ENCODE measurements at places on chromosomes 16 and 17.

GRCh38 chr17:17183744-17184143, 22.4 kb downstream of the PLD6 start:
- no peak for DNase-seq

- DNase-seq, result no peak
Observed at GRCh38 chr17:11493936-11494335, 104.3 kb upstream of the DNAH9 start.

- DNase-seq, result no peak
Observed at GRCh38 chr17:41730479-41730878, 4.0 kb downstream of the HAP1 start.

DNA sequence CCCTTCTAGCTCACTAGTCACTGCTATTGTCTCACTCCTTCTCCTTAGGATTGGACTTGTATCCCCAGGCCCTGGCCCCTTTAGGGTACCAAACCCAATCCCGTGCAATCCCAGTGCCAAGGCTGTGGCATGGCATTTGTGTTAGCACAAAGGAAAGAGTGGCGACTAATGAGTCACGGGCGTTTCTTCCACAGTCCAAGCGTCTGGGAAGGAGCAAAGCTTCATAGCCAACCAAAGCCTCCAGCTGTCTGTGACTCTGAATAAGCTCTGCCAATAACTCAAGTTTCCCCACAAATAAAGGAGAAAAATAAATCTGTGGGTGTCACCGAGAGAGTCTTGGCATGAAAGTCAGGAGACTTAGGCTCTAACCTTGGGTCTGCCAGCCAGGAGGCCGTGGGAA, 54.6 kb upstream of the COX10 start:
- DNase-seq, result no peak

DNA sequence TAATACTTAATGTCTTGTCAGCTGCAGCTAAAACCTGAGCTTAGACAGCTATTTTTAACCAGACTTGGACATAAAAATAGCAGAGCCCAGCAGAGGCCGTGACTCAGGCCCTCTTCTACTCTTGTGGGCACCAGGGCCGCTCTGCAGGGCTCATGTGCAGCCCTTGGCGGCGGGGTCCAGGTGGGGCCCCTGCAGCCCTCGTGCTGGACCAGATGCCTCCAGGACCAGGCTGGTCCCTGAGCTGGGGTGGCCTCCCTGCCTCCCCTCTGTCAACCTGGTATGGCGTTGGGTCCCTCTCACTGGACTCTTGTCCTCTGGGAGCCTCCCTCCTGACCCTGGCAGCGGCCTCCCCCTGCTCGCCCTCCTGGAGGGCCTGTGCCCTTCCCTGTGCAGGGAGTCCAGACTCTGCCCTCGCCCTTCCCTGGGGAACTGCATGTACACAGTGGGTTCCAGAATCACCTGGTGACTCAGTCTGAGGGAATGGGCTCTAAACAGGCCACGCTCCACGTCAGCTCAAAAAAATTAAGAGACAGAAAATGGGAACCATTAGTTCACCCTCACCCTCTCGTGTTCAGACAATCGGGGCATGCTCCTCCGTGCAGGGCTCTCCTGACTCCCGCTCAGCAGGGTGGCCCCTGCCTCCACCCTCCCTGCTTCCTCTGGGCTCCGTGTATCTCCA, 9.7 kb downstream of the CDK5R1 start:
- no peak for DNase-seq

DNA sequence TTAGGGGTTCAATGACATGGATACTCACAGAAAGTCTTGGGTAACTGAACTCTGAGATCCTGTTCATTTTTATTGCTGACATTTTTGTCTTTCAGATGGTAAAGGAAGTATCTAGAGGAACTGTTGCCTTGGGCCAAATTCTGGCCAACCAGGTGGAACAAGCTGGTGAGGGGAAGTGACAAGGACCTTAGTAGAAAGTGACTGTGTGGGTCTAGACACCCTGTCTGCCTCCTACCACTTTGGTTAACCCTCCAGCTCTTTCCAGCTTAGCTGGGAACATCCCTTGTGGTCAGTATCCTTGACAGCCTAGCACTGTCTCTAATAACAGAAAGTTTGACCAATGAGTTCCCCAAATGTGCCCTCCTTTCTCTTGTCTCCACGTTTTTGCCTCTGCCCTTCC, 28.8 kb upstream of the PRKCB start:
- DNase-seq, result no peak

DNA sequence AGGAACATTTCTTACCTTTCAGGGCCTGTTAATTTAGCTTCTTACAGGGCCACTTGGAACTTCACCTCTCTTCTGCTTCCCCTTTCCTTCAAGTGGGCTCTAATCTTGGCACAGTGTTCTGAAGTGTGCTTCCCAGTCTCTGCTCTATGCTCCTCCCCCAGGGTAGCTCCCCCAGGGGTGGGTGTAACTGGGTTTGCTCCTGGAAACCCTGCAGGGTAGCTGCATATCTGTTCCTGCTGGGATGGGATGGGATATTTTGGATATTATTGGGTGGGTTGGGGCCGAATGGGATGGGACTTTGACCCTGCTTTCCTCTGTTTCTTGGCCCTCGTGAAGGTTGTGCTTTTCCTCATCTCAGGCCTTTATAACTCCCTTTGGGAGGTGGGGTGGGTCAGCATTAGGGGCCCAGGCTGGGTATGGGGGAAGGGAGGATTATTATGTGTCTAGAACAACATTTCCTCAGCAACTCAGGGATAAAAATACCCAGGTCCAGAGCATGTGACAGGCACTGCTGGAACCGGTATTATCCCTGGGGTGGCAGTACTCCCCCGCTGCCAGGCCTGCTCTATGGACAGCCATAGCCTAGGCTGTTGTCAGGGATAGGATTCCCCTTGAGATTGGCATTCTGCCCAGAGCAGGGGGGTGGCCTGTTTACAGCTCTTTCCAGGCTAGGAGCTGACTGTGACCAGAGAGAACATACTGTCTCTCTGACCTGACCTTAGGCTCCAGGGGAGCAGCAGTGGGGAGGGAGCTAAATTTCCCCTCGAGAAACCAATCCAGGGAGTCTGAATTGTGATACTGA, 5.0 kb downstream of the NFE2L1 start:
- no peak for DNase-seq

DNA sequence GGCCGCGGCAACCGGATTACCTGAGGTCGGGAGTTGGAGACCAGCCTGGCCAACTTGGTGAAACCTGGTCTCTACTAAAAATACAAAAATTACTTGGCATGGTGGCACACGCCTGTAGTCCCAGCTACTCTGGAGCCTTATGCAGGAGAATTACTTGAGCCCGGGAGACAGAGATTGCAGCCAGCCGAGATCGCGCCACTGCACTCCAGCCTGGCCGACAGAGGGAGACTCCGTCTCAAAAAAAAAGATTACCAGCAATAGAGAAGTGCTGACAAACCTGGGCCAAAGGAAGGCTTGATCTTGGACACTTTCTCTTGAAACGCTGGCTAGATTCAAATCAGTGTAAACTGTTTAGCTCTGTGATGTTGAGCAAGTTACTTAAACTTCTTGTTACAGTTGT, 4.3 kb downstream of the MT1H start:
- no peak for DNase-seq

- DNase-seq, result no peak
Observed at GRCh38 chr16:81718637-81719036, 60.5 kb upstream of the PLCG2 start.

- DNase-seq, result no peak
Observed at GRCh38 chr16:55645986-55646385, 9.8 kb upstream of the SLC6A2 start.

GRCh38 chr16:29868396-29869009, 5.5 kb upstream of the CDIPT start:
- DNase-seq, result no peak

DNA sequence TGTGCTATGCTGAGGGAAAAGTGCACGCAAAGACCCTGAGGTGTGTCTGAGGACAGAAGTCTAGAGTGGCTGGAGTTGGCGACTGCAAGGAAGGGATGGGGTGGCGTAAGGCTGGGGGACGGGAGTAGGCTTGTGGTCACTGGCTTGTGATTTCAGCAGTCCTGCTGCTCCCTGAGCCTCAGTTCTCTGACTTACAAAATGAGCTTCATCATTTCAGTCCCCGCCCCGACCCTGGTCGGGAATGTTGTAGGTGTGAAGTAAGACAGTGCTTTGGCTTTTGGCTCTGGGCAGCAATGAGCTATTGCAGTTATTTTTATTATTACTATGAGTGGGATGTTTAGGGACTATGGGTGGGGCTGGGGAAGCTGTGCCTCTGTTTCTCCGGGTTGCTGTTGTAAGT, 8.6 kb downstream of the ADGRG1 start:
- DNase-seq, result no peak

DNA sequence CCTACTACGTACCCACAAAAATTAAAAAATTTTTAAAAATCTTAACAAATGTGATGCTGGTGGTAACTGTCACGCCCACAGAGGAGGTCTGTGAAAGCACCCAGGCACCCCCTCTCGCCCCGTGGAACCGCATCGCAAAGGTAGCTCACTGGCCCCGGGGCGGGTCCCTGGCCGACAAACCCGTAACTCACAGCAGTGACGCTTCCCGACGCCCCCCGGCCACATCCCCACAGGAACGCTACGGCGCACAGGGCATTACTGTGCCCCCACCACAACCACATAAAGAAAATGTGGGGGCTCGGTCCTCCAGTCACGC, 366 bp downstream of the ANKS3 start:
- peak; percentile 43 for DNase-seq

- no peak for DNase-seq
Observed at GRCh38 chr16:48292452-48292851, 45.1 kb upstream of the ABCC11 start.
